ENCODE measurements at places on chromosomes 2 and 18.

GRCh38 chr2:54048117-54048785 lies 67.2 kb upstream of the ACYP2 start:
- no peaks in the 10 kb centered on the region for H3K36me3 ChIP-seq
- no peak overlapping the region for H3K27ac ChIP-seq
- H3K4me3 ChIP-seq, result no peak overlapping the region
- no peaks in the 10 kb centered on the region for H3K4me1 ChIP-seq

GRCh38 chr18:73384246-73384645 lies 516.5 kb upstream of the NETO1 start:
- no peaks in the 10 kb centered on the region for H3K4me1 ChIP-seq
- DNase-seq, result no peak
- no peak overlapping the region for H3K27ac ChIP-seq
- H3K36me3 ChIP-seq, result no peaks in the 10 kb centered on the region
- H3K4me3 ChIP-seq, result no peak overlapping the region
- H3K27me3 ChIP-seq, result no peaks in the 10 kb centered on the region

- no peak overlapping the region for H3K27ac ChIP-seq
- no peaks in the 10 kb centered on the region for H3K27me3 ChIP-seq
- no peaks in the 10 kb centered on the region for H3K4me1 ChIP-seq
Measured at GRCh38 chr2:231966886-231967285, 5.4 kb downstream of the DIS3L2 start.

DNA sequence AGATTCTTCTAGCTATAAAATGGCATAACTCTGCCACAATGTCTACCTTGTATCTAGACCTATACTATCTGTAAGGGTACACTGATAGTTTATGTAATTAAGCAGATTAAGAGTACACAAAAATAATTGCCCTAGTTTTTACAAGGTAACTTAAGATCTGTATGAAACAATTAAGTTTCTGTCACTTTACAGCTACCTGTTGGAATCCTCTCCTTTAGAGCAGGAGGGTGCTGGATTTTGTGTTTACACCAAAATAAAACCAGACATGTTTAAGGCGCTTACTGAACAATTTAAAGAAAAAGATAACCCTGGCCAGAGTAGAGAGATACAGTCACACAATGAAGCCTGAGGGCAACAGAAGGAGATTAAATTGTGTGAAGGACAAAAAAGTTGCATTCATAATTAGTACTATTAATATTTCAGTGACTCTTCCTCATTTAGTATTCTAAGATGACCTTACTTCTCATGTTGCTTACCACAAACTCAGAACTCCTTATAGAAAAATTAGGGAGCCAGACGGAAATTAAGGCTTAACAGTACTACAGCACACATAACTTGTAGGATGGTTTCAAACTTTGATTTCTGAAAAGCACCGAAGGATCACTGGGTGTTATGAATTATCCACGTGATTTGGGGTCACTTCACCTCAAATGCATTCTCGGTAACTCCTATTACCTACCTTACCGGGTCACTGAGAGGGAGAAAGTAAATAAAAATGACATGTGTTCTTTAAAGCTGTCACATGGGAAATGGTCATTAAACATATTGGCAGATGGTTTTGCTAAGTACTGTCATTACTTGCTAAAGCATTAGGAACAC lies 1.0 kb downstream of the DARS1 start:
- H3K36me3 ChIP-seq, result no peaks in the 10 kb centered on the region
- no peaks in the 10 kb centered on the region for H3K27me3 ChIP-seq
- DNase-seq, result no peak
- H3K4me1 ChIP-seq, result no peaks in the 10 kb centered on the region

DNA sequence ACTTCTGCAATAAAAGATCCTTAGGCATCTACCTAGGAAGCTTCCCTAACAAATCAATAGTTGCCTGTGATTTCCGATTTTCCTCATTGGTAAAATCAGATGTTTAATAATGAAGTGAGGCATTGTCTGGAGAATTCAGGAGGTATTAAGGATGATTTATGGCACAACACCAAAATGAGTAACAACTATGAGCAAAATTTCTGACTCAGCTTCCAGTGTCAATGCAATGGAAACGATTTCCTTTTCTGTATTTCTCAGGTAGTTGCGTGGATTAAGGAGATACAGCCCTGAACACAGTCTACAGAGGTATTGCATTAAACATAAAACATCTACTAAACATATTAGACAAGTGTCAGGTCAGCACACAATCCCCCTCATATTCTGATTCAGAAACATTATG lies 99.5 kb downstream of the EPB41L3 start:
- no peak for DNase-seq

DNA sequence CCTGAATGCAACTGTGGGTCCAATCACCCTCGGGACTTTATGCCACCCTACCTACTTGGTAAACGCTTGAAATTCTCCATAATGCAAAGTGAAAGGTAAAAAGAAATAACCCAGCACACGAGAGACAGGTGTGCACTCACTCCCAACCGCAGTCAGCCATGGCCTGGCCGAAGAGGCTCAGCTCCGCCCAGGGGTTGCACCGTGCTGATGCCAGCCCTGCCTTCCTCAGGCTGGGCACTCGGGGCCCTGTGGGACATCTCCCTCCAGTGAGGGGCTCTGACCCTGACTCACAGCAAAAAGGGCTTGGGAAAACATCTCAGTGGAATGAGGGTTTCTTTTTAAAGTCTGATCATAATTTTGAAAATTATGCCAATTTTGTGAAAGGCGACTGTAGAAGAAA lies 13.3 kb downstream of the SLC66A2 start:
- no peaks in the 10 kb centered on the region for H3K4me1 ChIP-seq
- no peak for DNase-seq
- no peak overlapping the region for H3K4me3 ChIP-seq
- H3K27me3 ChIP-seq, result no peaks in the 10 kb centered on the region

DNA sequence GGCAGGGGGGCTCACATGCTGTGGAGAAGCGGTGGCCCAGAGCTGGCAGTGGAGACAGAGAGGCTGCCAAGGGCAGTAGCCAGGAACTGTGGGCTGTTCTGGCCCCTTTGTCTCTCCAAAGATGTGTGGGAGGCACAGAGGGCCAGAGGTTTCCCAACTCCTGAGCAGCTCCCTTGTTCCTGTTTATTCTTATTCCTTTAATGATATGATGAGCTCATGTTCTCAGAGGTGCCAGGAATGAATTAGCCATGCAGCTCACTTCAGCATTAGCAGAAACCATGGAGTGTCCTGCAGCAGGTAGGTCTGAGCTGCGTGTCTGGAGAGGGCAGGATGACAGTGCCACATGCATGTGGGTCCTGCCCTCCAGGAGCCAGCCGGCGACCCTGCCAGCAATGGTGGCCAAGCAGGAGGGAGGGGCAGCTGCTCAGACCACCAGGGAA lies 77.9 kb upstream of the FZD7 start:
- no peaks in the 10 kb centered on the region for H3K4me1 ChIP-seq
- no peaks in the 10 kb centered on the region for H3K27me3 ChIP-seq
- H3K27ac ChIP-seq, result no peak overlapping the region
- peak; percentile 75 for DNase-seq
- no peak overlapping the region for H3K4me3 ChIP-seq

GRCh38 chr2:167492486-167492885 lies 604.2 kb downstream of the XIRP2 start:
- H3K4me3 ChIP-seq, result no peak overlapping the region
- no peak overlapping the region for H3K27ac ChIP-seq
- no peaks in the 10 kb centered on the region for H3K4me1 ChIP-seq
- DNase-seq, result no peak
- no peaks in the 10 kb centered on the region for H3K27me3 ChIP-seq

GRCh38 chr18:71027531-71027930 lies 738.7 kb downstream of the SOCS6 start:
- H3K4me3 ChIP-seq, result no peak overlapping the region
- no peak overlapping the region for H3K27ac ChIP-seq
- no peaks in the 10 kb centered on the region for H3K4me1 ChIP-seq
- no peak for DNase-seq
- no peaks in the 10 kb centered on the region for H3K27me3 ChIP-seq

DNA sequence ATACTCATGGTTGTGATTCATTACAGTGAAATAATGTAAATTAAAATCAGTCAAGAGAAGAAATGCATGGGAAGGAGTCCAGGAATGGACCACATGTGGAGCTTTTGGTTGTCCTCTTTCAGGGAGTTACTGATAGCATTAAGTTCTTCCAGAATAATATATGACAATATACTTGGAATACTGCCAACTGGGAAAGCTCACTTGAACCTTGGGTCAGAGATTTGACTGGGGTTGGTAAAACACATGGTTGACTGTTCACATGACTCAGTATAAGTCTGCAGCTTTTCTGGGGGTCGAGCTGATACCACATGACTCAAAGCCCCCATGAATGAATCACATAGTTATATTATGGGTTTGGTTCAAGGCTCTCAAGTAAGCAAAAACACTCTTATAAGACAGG lies 1109.0 kb upstream of the CHAC2 start:
- no peak for DNase-seq
- no peak overlapping the region for H3K4me3 ChIP-seq
- H3K27ac ChIP-seq, result no peak overlapping the region

DNA sequence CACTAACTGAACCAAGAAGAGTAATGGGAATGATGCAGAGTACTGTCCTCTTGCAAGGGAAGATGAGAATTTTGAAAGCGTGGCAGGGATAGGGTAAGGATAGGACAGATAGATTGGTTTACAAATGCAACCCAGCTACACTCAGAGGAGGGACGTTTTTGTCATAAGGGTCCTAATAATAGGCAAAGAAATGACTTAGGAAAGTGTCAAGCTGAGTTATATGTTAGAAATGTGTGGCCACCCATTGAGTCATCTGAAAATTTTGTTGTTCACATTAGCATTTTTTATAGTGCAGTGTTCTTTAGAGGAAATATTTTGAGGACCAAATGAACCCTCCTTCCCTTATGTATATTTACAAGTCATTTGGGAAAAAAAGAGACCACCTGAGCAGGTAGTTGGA lies 137.5 kb downstream of the PHLPP1 start:
- no peak overlapping the region for H3K4me3 ChIP-seq
- DNase-seq, result no peak
- no peaks in the 10 kb centered on the region for H3K4me1 ChIP-seq
- no peaks in the 10 kb centered on the region for H3K27me3 ChIP-seq

- no peaks in the 10 kb centered on the region for H3K36me3 ChIP-seq
- no peak overlapping the region for H3K4me3 ChIP-seq
- no peaks in the 10 kb centered on the region for H3K27me3 ChIP-seq
- H3K27ac ChIP-seq, result peak overlapping the region; percentile 72
- peak; percentile 23 for DNase-seq
- H3K4me1 ChIP-seq, result peaks cover 27% of the 10 kb centered on the region
Measured at GRCh38 chr2:240992572-240993291, 5.7 kb upstream of the SNED1 start.

GRCh38 chr2:201919308-201919634 lies 112.9 kb downstream of the CDK15 start:
- H3K27ac ChIP-seq, result no peak overlapping the region
- DNase-seq, result no peak
- no peaks in the 10 kb centered on the region for H3K4me1 ChIP-seq
- no peak overlapping the region for H3K4me3 ChIP-seq

DNA sequence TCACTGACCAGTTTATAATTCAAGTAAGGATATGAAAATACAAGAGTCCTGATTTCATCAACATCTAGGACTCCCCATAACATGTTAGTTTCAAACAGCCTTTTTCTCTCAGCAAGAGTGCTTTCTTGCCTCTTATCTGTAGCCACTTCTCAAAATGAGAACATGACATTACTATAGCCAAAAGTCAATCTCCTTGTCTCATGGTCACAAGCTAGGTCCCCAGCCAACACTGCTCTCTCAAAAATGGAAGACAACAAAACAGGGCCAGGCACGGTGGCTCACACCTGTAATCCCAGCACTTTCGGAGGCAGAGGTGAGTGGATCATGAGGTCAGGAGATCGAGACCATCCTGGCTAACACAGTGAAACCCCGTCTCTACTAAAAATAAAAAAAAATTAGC lies 15.8 kb downstream of the CLASP1 start:
- no peaks in the 10 kb centered on the region for H3K4me1 ChIP-seq
- no peak overlapping the region for H3K4me3 ChIP-seq
- H3K36me3 ChIP-seq, result no peaks in the 10 kb centered on the region
- no peak for DNase-seq
- no peaks in the 10 kb centered on the region for H3K27me3 ChIP-seq

DNA sequence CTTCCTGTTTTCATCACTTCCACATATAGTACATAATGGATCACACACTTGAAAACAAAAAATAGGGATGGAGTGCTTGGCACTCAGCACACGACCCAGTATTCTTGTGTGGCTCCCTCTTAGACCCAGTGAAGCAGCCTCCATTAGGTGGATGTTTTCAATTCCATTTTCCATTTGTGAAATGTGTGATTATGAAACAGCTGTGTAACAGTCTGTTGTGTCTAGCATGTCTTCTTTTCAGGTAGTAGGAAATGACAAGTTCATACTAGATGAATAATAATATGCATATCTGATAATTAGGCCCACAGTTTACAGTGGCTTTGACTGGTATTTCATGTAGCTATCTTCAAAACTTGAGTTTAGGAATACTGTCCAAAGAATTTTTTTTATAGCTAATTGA lies 35.5 kb downstream of the EML6 start:
- no peak overlapping the region for H3K4me3 ChIP-seq
- H3K4me1 ChIP-seq, result no peaks in the 10 kb centered on the region
- H3K27me3 ChIP-seq, result no peaks in the 10 kb centered on the region

- no peaks in the 10 kb centered on the region for H3K27me3 ChIP-seq
- H3K4me1 ChIP-seq, result no peaks in the 10 kb centered on the region
- no peak for DNase-seq
- no peak overlapping the region for H3K27ac ChIP-seq
Measured at GRCh38 chr2:221893501-221893900, 321.4 kb upstream of the EPHA4 start.

DNA sequence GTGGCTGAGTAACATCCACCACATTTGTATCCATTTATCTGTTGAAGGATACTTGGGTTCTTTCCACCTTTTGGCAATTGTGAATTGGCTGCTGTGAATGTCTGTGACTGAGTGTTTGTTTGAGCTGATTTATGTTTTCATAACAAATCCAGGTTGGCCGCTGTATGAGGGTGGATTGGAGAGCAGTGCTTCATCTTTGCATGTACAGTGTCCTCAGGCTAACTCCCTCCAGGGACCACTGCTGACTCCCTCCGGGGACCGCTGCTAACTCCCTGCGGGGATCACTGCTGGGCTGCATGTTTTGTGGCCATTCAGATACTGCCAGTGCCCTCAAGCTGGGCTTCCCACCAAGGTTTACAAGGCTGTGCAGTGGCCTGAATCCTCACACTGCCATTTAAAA lies 10.2 kb downstream of the BOK start:
- no peaks in the 10 kb centered on the region for H3K4me1 ChIP-seq
- DNase-seq, result no peak
- no peak overlapping the region for H3K27ac ChIP-seq
- H3K36me3 ChIP-seq, result no peaks in the 10 kb centered on the region
- H3K4me3 ChIP-seq, result no peak overlapping the region

- no peaks in the 10 kb centered on the region for H3K4me1 ChIP-seq
- H3K4me3 ChIP-seq, result no peak overlapping the region
- no peaks in the 10 kb centered on the region for H3K27me3 ChIP-seq
- H3K27ac ChIP-seq, result no peak overlapping the region
- no peak for DNase-seq
- no peaks in the 10 kb centered on the region for H3K36me3 ChIP-seq
Measured at GRCh38 chr18:54848121-54848520, 19.8 kb downstream of the RAB27B start.

All from uterus (tissue), 4 donors.